ENCODE measurements at places on chromosomes 11 and 22. TPM values are rescaled to one million over a fixed set of nuclear protein-coding genes. Genes with fewer than 3 reads are reported as not detected.
A peak's percentile ranks its signal among the peaks of the same experiment; 100 is the strongest.

CCDC73 gene
- total RNA-seq, result not detected

DUSP8 gene
- total RNA-seq, result 3.1 TPM

OR8A1 gene
- total RNA-seq, result not detected

SCN4B gene
- not detected for total RNA-seq

OTOG gene
- not detected for total RNA-seq

PHOX2A gene
- total RNA-seq, result not detected

OR4D11 gene
- total RNA-seq, result not detected

CRYBB2 gene
- not detected for total RNA-seq

MRGPRF gene
- total RNA-seq, result not detected

TMEM191B gene
- total RNA-seq, result 12.4 TPM

DNA sequence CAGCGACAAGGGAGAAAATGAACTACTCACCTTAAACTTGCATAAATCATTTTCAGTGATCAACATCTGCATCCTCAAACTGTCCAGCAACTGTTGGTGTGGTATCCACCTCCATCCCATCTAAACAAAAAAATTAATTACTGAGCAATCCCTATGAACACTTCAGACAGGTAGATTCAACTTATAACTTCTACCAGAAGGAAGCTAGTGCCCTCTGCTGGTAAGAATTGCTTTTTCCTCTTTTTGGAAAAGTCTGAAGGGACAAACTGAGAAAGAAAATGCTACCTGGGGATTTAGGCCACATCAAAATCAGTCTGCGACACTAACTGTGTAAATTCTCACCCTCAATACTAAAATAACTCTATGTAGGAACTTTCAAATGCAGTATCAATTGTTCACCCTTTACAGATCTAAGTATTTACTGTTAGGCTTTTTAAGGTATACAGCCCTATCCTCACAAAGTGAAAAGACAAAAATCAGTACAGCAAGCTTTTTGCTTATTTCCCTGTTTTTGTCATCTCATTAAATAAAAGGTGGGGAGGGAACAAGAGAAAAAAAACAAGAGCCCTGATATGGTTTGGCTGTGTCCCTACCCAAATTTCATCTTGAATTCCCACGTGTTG, 17.9 kb downstream of the CLNS1A start:
- H3K27ac ChIP-seq, result no peak overlapping the region
- no peaks in the 10 kb centered on the region for H3K27me3 ChIP-seq
- H3K36me3 ChIP-seq, result peaks cover 9% of the 10 kb centered on the region

GRCh38 chr11:116840224-116840745, 2.9 kb upstream of the APOA1 start:
- no peak for DNase-seq
- H3K36me3 ChIP-seq, result peaks cover 19% of the 10 kb centered on the region
- no peaks in the 10 kb centered on the region for H3K27me3 ChIP-seq
- peaks cover 2% of the 10 kb centered on the region for H3K4me1 ChIP-seq
- no peak overlapping the region for H3K4me3 ChIP-seq

GRCh38 chr22:44193535-44193891, 12.8 kb downstream of the PARVG start:
- no peaks in the 10 kb centered on the region for H3K27me3 ChIP-seq
- peaks cover 23% of the 10 kb centered on the region for H3K4me1 ChIP-seq
- no peak overlapping the region for H3K27ac ChIP-seq
- peaks cover 11% of the 10 kb centered on the region for H3K36me3 ChIP-seq
- H3K4me3 ChIP-seq, result peak overlapping the region; percentile 70
- no peak for DNase-seq

DNA sequence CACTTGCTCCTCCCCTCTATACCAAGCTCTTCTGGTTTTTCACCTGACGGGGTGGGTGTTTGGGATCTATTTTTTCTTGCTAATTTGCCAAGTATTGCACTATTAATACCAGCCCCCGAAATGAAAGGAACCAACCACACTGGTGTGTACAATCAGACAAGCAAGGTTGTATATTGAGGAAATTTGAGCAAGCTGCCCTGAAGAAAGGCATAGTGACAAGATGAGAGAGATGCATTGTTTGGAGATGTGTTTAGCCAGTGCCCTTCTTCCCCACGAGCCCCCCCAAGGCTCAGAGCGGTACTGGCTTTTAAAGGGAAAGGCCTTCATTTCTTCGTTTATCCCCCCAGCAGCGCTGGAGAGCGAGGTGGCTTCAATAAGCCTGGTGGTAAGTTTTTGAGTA, 15.2 kb upstream of the GAS2L1 start:
- H3K27me3 ChIP-seq, result no peaks in the 10 kb centered on the region
- H3K36me3 ChIP-seq, result peaks cover 98% of the 10 kb centered on the region
- no peak overlapping the region for H3K4me3 ChIP-seq
- no peak overlapping the region for H3K27ac ChIP-seq
- no peak for DNase-seq

DNA sequence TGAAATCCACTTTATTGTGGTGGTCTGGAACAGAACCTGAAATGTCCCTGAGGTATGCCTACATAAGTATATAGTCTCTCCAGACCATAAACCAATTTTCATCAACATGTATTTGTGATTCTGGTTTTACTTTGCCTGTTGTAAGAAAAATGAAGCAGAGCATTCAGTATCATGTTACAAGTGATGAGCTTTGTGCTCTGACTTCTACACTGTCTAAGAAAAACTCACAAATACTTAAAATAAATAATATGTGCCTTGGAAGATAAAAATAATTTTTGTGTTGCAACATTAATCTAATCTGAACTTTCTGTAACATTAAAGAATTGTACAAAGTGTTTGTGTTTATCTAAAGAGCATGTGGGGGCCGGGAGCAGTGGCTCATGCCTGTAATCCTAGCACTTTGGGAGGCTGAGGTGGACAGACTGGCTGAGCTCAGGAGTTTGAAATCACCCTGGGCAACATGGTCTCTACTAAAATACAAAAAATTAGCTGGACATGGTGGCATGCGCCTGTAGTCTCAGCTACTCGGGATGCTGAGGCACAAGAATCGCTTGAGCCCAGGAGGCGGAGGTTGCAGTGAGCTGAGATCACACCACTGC, 219.5 kb downstream of the SOX6 start:
- no peaks in the 10 kb centered on the region for H3K4me1 ChIP-seq
- H3K36me3 ChIP-seq, result no peaks in the 10 kb centered on the region
- no peak overlapping the region for H3K4me3 ChIP-seq
- H3K27me3 ChIP-seq, result no peaks in the 10 kb centered on the region
- no peak overlapping the region for H3K27ac ChIP-seq

GRCh38 chr11:44623731-44624491, 58.4 kb downstream of the CD82 start:
- no peaks in the 10 kb centered on the region for H3K36me3 ChIP-seq
- no peak for DNase-seq
- no peaks in the 10 kb centered on the region for H3K27me3 ChIP-seq
- H3K4me1 ChIP-seq, result peaks cover 16% of the 10 kb centered on the region
- no peak overlapping the region for H3K4me3 ChIP-seq

GRCh38 chr11:88327061-88327460, 10.5 kb downstream of the CTSC start:
- H3K4me3 ChIP-seq, result no peak overlapping the region
- peaks cover 19% of the 10 kb centered on the region for H3K36me3 ChIP-seq
- no peak overlapping the region for H3K27ac ChIP-seq
- DNase-seq, result no peak
- H3K27me3 ChIP-seq, result no peaks in the 10 kb centered on the region

DNA sequence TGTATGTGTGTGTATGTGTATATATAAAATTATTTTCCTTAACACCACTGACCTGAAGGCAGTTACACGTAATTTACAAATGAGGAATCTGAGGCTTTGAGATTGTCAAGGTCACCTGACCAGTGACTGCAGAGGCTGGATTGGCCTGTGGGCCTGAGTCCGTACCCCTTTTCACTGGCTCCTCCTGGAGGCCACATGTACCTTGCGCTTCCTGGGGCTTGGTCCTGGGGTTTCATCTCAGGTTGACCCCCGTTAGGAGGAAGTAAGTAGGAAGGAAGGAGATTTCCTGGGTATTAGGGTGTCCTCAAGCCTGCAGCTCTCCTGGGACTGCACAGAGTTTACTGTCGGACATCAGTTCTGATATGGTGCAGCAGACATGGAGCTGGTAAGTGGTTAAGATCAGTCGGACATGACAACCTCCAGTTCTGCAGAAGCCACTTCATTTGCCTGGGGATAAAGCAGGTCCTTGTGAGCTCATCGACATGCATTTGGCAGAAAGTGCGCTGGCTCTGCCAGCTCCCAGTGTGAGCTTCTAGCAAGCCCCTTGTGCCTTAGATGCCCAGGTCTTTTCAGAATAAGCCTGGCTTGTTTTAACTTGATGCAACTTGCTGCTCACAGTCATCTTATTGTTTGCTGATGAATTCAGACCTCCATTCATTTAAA, 36.6 kb downstream of the ST3GAL4 start:
- DNase-seq, result no peak
- no peaks in the 10 kb centered on the region for H3K27me3 ChIP-seq
- H3K4me1 ChIP-seq, result peaks cover 6% of the 10 kb centered on the region
- H3K27ac ChIP-seq, result no peak overlapping the region

DNA sequence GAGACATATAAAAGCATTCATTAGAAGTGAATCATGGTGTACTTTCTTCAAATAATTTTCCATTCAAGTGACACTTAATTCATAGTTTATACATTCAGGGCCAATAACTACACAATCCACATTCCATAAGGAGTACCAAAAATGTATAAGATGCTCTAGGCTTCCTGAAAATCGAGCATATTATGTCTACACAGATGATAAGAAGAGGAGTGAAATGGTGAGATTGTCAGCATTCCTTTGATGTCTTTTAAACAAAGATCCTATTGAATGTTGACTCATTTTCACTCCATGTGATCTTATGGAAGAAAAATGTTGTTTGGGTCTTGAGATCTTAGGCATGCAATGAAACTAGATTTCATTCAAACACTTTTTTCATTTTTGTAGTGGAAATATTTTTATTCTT, 843.2 kb downstream of the KCNA4 start:
- no peaks in the 10 kb centered on the region for H3K36me3 ChIP-seq
- no peaks in the 10 kb centered on the region for H3K4me1 ChIP-seq
- no peak for DNase-seq
- no peaks in the 10 kb centered on the region for H3K27me3 ChIP-seq
- no peak overlapping the region for H3K4me3 ChIP-seq
- no peak overlapping the region for H3K27ac ChIP-seq

- no peaks in the 10 kb centered on the region for H3K27me3 ChIP-seq
- DNase-seq, result no peak
- peak overlapping the region; percentile 96 for H3K27ac ChIP-seq
Observed at GRCh38 chr11:46672381-46672839, 28.0 kb downstream of the ARHGAP1 start.

- peak overlapping the region; percentile 93 for H3K4me3 ChIP-seq
- peak overlapping the region; percentile 99 for H3K27ac ChIP-seq
- H3K4me1 ChIP-seq, result peaks cover 64% of the 10 kb centered on the region
- H3K27me3 ChIP-seq, result no peaks in the 10 kb centered on the region
Observed at GRCh38 chr11:61967924-61968757, 707 bp upstream of the FTH1 start.

DNA sequence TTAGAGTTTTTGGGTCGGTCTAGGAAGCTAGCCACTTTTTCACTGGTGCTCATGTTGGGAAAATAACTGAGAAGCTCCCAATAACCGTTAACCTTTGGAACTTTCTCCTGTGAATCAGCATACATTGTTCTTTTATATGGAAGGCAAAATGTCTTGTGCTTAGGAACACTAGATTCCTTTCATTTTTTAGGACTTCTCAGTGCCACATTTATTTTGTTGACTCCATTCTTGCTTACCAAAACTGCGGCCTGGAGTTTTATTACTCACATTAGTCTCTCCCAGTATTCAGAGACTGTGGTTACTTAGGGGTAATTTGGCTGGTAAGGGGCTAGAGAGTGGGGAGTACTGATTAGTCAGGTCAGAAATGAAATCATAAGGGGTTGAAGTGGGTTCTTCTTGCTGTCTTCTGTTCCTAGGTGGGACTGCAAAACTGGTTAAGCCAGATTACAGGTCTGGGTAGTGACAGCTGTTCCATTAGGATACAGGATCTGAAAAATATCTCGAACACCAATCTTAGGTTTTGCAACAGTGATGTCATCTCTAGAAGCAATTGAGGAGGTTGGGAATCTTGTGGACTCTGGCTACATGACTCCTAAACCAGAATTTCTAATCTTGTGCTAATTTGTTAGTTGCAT, 631.4 kb upstream of the LUZP2 start:
- H3K4me1 ChIP-seq, result no peaks in the 10 kb centered on the region
- no peak for DNase-seq
- H3K27me3 ChIP-seq, result no peaks in the 10 kb centered on the region
